PC-9 (cell line): ENCODE measurements at places on chromosomes 5 and 9. TPM values are rescaled to one million over a fixed set of nuclear protein-coding genes. Genes with fewer than 3 reads are reported as not detected.

DNA sequence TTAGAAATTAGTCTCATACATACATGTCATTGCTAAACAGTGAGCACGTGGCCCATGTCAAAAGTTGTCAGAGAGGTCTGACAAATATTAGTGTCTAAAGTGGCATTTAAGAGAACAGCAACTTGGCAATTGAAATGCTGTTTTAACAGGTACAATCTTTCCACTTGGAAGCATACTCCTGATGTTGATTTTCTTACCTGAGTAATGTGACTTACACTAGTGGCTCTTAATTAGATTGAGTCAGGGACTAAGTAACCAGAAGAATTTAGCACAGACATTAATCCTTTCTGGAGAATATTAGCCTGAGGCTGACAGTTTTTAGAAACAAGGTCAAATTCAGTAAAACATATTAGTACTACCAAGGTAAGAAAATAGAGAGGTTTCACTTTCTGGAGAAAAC lies 357.0 kb upstream of the ZNF608 start:
- DNase-seq = no peak

GRCh38 chr5:31021181-31021624 lies 172.3 kb upstream of the CDH6 start:
- peak; percentile 42 for DNase-seq

DNA sequence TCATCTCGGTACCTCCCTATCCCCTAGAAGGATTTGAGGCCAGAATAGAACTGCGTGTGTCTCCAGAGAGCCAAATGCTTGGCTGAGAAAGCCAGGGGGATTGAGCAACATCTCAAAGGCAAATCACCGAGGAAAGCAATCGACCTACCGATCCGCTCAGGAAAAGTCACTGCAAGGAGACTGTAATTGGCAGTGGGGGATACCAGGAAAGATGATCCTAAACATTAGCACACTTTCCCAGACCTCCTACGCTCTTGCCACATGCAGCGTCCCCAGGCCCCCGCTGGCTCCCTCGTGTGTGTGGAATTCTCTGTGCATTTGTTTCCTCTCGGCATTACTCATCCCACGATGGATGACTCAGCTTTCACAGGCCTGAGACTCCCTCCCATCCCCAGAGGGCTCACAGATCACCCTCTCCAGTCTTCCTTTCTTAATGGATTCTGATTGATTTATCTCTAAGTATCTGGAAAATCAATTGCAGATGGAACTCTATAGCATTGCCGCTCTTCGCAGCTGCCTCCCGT lies 82.2 kb upstream of the ICE1 start:
- DNase-seq = peak; percentile 95

- peak; percentile 86 for DNase-seq
Observed at GRCh38 chr9:34651876-34652601, at the start of gene IL11RA. TSS of gene IL11RA (plus strand) at chr9:34652185. CDS start at chr9:34655218, 3,033 bp downstream.

- no peak for DNase-seq
Observed at GRCh38 chr9:120841930-120842684, 615 bp downstream of the PSMD5 start.

DNA sequence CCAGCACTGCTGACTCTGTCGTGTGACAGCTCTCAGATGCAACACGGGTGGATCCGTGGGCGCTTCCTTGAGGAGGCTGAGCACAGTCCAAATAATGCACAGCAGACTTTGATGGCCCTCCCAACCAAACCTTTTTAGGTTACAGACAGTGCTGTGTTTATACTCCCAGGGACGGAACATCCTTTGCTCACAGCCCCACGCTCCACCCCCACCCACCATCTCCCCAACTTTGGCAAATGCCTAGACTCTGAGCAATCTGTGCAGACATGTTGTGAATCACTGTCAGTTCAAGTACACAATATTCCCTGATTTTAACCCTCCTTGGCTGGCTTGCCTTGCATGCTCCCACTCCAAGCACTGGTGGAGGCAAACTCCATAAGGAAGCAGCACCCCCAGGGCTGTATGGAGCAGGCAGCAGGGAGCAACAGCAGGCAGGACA lies 324.6 kb downstream of the MLLT3 start:
- DNase-seq = no peak

DNA sequence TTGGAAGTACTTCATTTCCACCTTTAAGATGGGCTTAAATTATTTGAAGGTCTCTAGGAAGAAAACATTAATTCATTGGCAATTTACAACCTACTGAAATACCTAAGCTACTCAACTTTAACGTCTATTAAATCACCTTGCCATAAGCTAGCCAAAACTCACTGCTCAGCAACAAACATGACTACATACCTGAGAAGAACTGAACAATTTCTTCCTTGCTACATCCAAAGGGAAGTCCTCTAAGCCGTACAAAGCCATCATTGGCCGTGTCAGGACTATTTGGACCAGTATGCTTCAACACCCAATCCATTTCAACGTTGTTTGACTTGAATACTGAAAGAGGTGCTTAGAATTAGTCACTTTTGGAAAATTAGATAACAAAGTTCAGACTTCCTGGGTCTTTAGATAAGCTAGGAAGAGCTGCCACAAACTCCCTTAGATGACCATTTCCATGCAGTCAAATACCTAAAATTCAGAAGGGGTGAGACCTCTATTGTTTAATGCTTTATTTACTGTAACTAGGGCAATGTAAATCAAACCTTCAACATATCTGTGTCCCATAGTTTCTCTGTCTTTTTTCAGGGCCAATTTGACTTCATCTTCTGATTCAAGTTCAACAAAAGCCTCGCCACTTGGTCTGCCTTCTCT lies 2.6 kb downstream of the HNRNPH1 start:
- no peak for DNase-seq

GRCh38 chr5:95528565-95528964 lies 26.2 kb downstream of the SKIC3 start:
- DNase-seq = no peak

DNA sequence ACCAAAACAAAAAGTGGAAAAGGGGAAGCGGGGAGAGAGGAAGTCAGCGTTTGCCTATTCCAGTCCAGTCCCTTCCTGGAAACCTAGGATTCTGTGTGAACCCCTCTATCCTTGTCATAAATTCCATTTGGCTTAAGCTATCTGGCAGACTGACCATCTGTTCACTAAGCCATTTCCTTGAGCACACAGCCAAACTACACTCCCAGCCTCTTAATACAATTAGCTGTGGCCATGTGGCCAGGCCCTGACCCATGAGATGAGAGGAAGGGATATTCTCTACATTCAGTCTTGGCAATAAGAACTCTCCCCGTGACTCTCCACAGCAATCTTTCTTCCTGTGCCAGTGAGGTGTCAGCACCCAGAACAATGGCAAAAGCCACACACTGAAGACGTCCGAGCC lies 424.8 kb downstream of the TLE1 start:
- DNase-seq = no peak

GRCh38 chr9:92138157-92138959 lies 23.1 kb upstream of the SPTLC1 start:
- no peak for DNase-seq

DNA sequence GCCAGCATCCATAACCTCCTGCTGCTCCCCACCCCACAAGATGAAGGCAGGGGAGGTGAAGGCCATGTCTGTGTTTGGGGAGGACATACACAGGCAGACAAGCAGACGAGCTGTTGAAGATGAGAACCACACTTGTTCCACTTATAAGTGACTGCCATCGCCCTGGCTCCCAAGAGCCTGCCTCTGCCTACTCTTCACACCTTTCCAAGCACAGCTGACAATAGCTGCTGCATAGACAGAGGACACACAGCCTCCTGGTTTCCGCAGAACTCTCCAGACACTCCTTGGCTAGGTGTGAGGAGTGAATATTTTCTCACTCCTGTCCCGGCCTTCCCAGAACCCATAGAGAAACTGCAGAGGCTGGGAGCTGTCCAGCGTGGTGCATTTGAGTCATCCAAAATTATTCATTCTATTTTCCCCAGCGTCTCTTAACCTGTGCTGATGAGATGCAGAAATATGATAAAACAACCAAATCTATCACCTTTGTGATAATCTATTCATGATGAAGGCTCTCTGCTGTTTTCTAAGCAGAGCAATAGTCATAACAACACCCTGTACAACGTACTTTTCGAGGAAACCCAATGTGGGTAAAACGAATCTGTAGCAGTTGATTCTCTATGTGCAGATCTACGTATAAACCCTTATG lies 24.7 kb downstream of the KLF9 start:
- no peak for DNase-seq

DNA sequence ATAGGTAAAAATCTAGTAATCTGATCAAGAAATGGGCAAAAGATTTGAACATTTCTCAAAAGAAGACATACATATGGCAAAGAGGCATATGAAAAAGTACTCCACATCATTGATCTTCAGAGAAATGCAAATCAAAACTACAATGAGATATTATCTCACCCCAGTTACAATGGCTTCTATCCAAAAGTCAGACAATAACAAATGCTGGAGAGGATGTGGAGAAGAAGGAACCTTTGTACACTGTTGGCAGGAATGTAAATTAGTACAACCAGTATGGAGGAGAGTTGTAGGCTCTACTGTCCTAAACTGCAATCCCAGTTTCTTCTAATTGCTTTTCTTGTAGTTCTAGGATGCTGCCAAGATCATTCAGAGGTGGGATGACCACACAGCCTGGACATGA lies 193.5 kb upstream of the RFX3 start:
- no peak for DNase-seq

GRCh38 chr9:104842698-104843097 lies 78.8 kb downstream of the NIPSNAP3B start:
- no peak for DNase-seq

- no peak for DNase-seq
Observed at GRCh38 chr5:88708021-88708420, 175.0 kb downstream of the MEF2C start.

- DNase-seq = no peak
Observed at GRCh38 chr5:116912221-116912620, 337.6 kb upstream of the SEMA6A start.

- no peak for DNase-seq
Observed at GRCh38 chr5:372556-372995, 51.1 kb downstream of the AHRR start.

Gene C9orf50
- 0.38 TPM in 1 of 2 replicates, not detected in the other for total RNA-seq

Gene CTNNAL1
- 57.7 and 71.3 TPM in 2 replicates for total RNA-seq

Gene PCDHB7
- total RNA-seq = not detected in 2 replicates

Gene PKN3
- total RNA-seq = 5.5 and 9.1 TPM in 2 replicates

Gene SAXO1
- total RNA-seq = not detected in 2 replicates

Gene PLCXD3
- total RNA-seq = 0.11 and 0.18 TPM in 2 replicates

Gene ACSL6
- total RNA-seq = not detected in 2 replicates

Gene ZDHHC21
- total RNA-seq = 3.9 and 5.3 TPM in 2 replicates

Gene TTC23L
- total RNA-seq = 3.9 and 7.1 TPM in 2 replicates

Gene BARHL1
- not detected in 2 replicates for total RNA-seq
